ENCODE measurements at places on chromosomes 5 and 9. TPM values are rescaled to one million over a fixed set of nuclear protein-coding genes. Genes with fewer than 3 reads are reported as not detected.

- DNase-seq: no peak
Observed at GRCh38 chr5:11251247-11251646, 490.2 kb upstream of the DAP start.

TMEM252 gene
- 0.18 TPM for total RNA-seq

DNA sequence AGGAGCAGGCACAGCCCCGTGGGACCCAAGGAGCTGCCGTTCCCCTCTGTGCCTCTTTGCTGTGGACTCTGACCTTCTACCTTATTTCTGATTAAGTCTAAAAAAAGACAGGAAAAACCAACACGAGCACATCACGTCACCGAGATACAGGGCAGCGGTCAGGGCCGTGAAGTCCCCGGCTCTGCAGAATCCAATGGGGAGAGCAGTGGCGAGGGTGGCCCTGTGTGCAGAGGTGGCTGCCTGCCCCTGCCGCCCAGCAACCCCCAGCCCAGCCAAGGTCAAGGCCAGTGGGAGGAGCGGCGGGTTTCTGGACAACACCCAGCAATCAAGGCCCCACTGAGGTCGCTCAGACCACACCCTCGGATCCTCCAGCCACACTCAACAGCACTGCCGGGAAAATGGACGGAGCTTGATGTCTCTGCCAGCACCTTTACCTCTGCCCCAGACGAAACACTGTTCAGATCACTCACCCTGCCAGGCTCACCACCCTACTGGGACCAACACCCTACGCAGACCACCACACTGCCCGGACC is 32.7 kb upstream of the SLC9A3 start:
- no peak for DNase-seq

SMIM33 gene
- not detected for total RNA-seq

DNA sequence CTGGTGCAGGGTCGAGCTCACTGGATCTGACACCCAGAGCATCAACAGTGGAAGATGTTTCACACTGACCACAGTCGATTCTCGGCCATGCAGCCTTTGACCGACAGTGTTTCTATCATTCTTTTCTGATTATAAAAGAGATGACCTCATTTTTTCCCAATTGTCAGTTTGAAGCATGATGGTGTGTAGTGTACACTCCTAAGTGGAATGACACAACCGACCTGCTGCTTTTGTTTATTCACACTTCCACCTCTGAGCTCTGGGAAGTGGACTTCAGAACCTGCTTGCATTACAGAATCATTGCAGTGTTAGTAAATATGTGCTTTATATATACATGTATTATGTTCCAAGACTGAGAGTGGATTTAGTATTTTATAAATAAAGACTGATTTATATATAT is 128.6 kb downstream of the IRX2 start:
- no peak for DNase-seq

GRCh38 chr5:17734011-17734410 is 99.8 kb downstream of the TAF11L14 start:
- DNase-seq: no peak
